ENCODE measurements at places on chromosomes 5 and 9.

DNA sequence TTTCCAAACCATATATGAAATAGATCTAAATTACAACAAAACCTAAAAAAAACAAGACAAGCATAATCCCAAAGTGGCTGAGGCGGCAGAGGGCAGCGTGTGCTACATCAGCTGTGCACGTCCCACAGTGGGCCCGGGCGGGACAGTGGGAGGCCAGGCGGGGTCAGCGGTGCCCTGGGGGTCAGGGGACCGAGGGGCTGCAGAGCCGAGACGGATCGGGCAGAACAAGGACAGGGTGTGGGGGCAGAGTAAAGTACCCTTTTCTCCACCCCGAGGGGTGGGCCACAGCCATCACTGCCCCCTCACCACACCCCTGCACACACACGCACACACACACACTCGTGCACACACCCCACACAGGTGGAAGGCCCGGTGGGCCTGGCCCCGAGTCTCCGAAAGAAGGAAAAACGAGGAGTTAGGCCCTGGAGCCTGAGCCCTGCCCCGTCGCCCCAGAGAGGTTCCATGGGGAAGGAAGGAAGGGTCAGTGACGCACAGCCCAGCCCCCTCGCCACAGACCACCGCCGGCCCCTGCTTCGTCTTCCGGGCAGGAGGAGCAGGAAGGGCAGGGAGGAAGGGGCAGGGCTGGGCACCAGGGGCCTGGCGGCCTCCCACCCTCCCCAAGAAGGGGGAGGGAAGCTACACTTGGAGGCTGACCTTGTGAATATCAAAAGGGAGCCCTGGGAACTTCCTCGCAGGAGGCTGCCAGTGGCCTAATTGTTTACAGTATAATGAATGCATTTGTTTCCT lies 49.6 kb upstream of the UBAC1 start:
- DNase-seq = no peak

- DNase-seq = no peak
Observed at GRCh38 chr5:155728857-155729683, 597.9 kb upstream of the SGCD start.

DNA sequence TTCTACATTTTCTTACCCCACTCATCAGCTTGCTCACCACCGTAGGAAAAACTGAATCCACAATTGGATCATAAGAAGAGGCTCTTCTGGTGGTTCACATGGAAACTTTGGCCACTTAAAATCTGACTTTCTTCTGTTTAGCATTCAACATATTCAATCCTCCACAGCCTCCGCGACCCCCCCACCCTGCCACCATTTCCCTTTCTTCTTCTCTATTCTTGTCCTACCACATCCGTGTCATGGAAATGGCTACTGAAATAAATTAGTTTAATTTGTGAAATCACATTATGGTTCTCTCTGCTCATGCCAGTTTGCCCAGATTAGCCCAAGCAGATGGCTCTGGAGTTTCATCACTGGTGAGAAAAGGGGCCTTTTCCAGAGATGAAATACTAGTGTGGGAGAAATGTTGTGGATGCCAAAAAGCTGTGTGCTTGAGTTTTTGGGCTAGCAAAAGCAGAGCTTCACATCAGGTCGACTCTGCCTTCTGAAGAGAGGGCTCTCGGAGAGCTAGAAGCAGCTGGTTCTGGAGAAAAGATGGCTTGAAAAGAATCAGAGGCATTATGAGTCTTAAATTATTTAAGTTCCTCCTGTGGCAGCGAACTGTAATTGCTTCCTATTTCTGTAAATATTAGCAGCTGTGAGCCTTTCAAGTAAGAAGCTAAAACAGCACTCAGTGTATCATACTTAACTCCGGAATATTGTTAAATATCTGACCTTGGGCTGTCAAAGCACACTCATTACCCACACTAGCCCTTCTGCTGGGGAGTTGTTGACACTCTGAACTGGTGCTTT lies 107.1 kb downstream of the MAT2B start:
- DNase-seq = no peak

GRCh38 chr5:78811121-78811817 lies 162.7 kb upstream of the LHFPL2 start:
- no peak for DNase-seq

DNA sequence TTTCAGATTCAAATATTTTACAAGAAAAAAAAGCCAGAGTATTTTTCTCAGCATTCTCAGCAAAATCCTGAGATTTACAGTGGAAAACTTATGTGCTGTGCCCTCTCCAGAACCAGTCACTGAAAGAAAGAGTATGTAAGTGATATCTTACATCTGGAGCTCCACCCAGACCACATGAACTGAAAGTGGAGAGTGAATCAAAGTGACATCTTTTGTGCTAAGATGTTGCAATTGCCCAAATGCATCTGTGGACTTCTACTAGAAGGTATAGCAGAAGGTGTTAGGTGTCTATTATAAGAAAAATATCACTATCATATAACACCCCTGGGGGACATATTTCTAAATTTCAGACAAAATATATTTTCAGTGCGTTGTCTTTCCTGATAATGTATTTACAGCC lies 49.0 kb upstream of the RIC1 start:
- DNase-seq = no peak

DNA sequence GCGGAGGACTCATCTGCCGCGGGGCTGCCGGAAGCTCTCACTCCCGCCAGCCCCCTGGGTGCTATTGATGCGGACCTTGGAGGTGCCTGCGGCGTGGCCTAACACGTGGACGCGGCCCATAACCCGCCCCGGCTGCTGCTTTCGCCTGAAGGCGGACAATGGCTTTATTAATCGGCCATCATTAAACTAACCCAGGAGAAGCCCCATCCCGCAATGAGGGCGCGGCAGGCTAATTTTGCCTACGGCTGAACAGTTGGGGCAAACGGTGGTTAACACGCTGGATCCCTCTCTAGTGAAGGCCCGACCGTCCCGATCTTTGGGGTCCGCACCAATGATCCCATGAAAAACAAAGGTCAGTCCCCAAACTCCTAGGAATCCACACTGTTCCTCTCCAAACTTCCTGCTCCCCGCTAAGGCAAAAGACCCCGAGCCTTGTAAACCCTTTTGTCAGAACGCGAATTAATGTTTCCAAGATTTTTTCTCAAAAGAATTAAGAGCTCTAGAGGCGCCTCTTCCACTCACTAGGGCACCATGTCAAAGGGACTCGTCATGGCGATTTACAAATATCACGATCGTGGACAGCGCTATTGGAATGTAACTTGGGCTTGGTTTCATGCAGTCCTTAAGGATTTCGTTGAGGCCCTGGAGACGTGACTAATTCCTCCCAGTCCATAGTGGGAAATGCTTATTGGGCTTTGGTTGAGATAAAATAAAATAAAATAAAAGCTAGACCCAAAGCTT lies 193.1 kb downstream of the MEF2C start:
- no peak for DNase-seq

- DNase-seq = no peak
Observed at GRCh38 chr9:131640438-131641137, 95.3 kb downstream of the PRRT1B start.

All from activated T-cell treated with anti-CD3 and anti-CD28 coated beads for 24 hours (primary cell).